ENCODE measurements at places on chromosomes 16 and 17. TPM values are rescaled to one million over a fixed set of nuclear protein-coding genes. Genes with fewer than 3 reads are reported as not detected.

Gene DUS1L
- total RNA-seq = 44.9 TPM

Gene PITPNC1
- total RNA-seq = 5.9 TPM

Gene FBXW10B
- 0.08 TPM for total RNA-seq

Gene CCL1
- not detected for total RNA-seq

Gene GPR139
- total RNA-seq = not detected

Gene LDHD
- total RNA-seq = 0.12 TPM

Gene APOH
- not detected for total RNA-seq

Gene HOXB6
- total RNA-seq = 0.12 TPM

Gene GP2
- not detected for total RNA-seq

Gene SLC2A4
- 0.08 TPM for total RNA-seq
